AG20443 (cell line): ENCODE measurements at places on chromosomes 7 and 10.
A peak's percentile ranks its signal among the peaks of the same experiment; 100 is the strongest.

- DNase-seq, result no peak
These were observed 1.6 kb downstream of the GPR22 start for GRCh38 chr7:107471292-107472070.

DNA sequence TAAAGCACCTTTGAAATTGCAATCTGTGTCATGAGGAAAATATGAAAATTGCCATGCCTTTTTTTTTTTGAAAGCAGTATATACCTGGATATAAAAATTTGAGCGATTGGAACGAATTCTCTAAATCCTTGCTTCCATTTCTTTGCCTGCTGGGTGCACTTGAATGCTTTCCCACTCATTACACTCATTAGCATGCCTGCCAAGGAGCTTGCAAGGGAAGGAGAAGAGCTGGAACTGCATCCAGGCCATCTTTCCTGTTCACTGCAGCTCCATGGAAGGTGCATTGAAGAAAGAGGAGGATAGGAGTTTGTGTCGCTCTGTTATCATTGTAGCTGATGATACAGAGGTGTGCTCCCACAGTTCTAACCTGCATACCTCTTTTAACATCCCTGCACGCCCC is 102.4 kb upstream of the GJD4 start:
- DNase-seq, result no peak

DNA sequence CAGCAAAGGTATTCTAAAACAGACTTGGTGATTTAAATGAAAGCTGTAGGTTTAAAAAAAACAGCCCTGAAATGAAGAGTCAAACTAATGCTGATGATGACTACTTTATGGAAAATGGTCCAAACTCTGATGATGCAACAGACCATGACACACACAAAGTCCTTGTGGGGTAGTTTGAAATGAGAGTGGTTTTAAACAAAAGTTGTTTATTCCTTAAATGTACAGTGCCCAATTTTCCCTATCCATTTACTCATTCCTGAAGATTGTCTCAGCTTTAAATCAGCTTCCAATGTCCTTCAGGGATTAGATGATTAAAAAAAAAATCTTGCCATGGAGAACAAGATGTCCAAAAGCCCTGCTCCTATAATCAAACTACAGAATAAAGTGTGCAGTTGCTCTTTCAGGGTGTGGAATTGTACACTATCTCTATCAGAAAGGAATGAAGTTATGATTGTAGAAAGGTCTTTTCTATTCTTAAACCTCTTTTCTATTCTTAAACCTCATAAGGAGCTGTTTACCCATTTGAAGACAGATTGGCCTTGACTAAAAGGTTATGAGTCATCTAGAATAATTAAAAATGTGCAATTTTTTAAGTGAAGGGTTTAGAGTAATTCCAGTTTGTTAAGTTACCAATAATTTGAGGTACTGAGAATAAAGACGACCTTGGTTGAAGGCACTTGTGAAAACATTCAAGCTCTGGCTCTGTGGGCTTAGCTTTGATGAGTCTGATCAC is 70.2 kb upstream of the ITGA8 start:
- peak; percentile 70 for DNase-seq

DNA sequence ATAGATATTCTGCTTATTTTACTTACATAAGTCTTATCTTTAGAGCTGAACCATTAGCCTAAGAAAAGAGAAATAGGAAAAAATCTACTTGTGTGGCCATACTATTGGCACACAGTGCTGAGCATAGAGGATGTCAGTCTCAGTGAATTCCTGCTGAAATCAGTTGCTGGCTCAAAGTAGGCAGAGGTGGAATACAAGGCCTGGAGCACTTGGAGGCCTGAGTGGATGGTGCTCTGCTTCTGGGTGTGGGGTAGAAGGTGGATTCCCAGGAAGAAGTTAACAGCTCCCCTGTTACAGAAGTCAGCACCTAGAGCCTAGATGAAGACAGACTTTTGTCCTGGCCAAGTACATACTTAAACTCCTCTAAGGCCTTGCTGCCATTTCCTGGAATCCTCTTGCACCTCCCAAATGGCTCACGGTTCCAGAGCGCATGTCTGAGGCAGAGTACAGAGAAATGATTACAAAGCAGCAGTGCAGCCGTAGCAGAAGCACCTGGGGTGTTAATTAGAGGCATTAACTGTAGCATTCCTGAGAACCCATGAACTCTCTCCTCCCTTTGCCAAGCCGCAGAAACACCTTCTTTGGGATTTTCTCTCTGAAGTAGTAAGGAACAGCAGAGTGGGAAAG is 18.0 kb upstream of the XPNPEP1 start:
- no peak for DNase-seq

- DNase-seq, result no peak
These were observed 36.1 kb downstream of the DCLRE1C start for GRCh38 chr10:14917827-14918226.

DNA sequence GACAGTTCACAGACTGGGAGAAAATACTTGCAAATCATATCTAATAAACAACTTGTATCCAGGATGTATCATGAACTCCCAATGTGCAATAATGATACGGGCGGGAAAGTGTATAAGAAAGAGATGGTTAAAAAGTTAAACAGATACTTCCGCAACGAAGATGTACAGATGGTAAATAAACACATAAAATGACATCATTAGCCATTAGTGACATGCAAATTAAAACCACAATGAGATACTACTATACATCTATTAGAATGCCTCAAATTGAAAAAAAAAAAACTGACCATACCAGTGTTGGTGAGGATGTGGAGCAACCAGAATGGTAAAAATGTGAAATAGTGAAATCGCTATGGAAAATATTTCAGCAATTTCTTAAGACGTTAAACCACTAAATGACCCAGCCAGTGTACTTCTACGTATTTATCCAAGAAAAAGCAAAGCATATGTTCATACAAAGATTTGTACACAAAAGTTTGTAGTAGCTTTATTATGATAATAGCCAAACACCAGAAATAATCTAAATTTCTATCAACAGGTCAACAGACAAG is 83.5 kb downstream of the IPMK start:
- DNase-seq, result no peak

GRCh38 chr10:17502814-17503213 is 48.4 kb upstream of the ST8SIA6 start:
- DNase-seq, result no peak

GRCh38 chr7:40047661-40048060 is 86.8 kb downstream of the MPLKIP start:
- no peak for DNase-seq

- DNase-seq, result peak; percentile 23
These were observed 634 bp upstream of the HOXA7 start for GRCh38 chr7:27156916-27157701.

DNA sequence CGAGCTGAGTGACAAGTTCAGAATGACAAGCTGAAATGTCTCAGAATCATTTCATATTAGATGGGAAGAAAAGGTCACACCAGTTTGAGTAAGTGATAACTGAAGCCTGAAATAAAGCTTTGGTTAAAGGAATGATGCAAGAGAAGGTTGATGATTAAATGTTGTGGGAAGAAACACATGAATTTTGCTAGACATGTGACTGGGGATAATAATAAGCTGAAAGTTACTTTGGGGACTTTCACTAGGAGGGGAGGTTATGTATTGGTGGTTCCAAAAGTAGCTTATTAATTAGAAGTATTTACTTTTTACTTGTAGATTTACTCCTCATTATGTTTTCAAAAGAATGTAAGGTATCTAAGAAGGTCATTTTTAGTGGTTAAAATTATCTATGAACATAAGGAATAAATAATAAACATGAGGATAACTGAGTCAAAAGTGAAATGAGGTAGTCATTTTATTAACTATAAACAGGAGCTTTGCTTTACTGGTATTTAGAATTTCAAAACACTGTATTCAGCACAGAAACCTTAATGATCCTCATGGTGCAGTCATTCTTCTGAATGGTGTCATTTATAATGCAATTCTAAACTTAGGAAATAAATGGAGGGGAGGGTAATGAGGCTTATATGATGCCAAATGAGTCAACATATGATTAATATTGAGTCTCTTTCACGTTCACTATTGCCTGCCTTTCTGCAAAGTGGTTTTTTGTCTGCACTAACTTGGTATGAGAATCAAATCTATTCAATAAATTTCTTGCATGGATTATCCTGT is 63.7 kb downstream of the PRKG1 start:
- peak; percentile 53 for DNase-seq

- peak; percentile 42 for DNase-seq
These were observed 131.1 kb upstream of the CDK1 start for GRCh38 chr10:60646966-60647796.

DNA sequence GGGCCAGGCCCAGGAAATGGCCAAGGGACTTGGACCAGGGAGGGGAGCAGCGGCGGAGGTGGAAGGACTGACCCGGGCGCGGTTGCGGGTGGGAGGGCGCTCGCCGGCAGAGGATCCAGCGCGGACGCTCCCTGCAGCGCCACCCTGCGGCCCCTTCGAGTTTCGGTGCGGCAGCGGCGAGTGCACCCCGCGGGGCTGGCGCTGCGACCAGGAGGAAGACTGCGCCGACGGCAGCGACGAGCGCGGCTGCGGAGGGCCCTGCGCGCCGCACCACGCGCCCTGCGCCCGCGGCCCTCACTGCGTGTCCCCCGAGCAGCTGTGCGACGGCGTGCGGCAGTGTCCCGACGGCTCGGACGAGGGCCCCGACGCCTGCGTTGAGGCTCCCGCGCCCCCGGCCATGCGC is 16.8 kb upstream of the ZNF467 start:
- peak; percentile 65 for DNase-seq

DNA sequence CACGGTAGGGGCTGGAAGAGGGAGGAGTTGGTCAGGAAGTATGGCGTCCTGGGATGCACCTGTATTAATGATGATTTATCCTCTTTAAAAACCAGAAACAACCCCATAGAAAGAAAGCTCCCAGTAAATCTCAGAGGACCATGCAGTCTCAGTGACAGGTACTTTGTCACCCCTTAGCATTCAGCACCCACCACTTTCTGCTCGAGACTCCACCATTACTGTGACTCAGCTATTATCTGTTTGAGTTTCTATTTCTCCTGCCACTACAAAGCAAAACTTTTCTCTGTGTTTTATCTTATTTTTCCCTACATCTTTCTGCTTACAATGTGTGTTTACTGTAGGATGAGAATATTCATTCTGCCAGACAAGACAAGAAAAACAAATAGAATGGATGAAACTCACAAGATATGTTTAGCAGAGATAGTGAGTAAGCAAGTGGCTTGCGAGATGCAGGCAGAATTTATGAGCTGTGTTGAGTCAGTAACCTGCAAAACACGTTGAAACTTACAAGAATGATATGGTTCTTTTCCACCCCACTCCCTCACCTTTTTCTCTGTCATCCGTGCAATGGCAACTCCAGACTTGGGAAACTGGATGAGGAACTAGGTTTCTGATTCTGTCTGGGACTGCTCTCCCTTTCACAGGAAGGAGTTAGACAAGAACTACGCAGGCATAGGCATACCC is 127.1 kb downstream of the AOAH start:
- no peak for DNase-seq

GRCh38 chr7:96266580-96266979 is 55.3 kb downstream of the SLC25A13 start:
- no peak for DNase-seq

DNA sequence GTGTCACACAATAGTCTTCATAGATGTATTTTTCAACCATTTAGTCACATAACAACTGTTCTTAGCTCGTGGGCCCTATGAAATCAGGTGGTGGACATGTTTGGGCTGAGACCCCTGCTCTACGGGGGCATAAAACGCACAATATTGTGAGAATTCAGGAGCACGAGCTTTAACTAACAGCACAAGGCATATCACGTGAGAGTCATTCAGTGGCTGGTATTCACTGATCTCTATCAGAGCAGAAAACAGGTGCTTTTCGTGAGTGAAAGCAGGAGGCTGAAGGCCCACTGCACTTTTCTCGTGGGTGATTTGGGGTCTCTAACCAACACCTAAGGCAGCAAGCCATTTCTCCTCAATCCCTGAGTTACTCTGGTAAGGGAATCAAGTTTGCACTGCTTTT is 42.8 kb upstream of the GRB10 start:
- DNase-seq, result no peak

GRCh38 chr7:26705567-26705966 is 158.8 kb downstream of the SKAP2 start:
- DNase-seq, result peak; percentile 89

DNA sequence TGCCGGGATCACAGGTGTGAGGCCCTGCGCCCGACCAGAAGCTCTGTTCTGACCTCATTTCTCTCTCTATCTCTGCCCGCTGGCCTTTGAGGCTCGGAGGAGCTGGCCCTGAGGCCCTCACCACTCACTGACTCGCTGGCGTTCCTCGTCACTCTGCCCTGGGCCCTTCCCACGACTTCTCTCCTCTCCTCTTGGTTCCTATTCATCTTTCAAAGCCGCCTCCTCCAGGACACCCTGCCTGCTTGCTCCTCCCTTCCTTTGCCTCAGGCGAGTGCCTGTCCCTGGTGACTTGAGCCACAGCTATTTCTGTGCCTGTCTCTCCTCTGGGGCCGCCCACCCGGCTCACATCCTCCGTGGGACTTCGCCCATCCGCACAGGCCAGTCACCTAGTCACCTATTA is 17.3 kb upstream of the ADGRA1 start:
- DNase-seq, result no peak

GRCh38 chr7:91752102-91752501 is 128.4 kb downstream of the MTERF1 start:
- DNase-seq, result no peak

GRCh38 chr7:79453558-79454360 is at the start of gene MAGI2:
Gene MAGI2, minus strand, starts transcription at chr7:79453667. Its CDS starts 347 bp downstream, at chr7:79453320.
- DNase-seq, result peak; percentile 87

DNA sequence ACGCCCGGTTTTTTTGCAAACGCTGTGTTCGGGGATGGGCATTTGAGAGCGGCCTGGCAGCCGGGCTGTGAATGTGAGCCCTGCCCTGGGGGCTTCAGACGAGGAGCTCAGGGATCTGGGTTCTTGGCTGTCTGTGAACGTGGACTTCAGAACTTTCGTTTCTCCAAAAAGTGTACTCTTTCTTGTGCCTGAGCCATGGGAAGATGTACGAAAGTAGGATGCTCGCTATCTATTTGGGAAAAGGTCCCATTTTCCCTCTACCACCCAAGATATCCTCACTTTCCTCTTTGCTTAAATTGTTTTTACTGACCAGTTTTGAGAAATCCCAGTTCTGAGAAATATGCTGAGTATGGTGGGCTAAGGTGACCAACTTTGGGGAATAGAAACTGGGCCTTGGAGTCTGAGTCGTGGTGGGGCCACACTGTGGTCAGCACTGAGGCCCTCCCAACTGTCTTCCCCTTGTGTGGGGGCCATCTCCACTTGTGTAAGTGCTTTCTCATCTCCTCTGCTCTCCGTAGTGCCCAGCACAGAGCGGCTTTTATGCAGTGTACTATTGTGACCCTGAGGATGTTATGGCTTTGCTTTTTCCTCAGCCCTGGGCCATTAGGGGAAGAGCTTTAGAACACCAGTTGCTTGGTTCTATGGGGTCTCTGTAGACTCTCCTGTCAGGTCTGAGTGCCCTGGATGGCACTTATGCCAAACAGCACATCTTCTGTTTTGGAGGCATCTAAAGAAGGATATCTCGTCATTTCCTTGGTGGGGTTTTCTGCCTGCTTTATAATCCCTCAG is 918 bp downstream of the DBNL start:
- peak; percentile 61 for DNase-seq

- no peak for DNase-seq
These were observed 6.8 kb upstream of the MACC1 start for GRCh38 chr7:20224025-20224424.

DNA sequence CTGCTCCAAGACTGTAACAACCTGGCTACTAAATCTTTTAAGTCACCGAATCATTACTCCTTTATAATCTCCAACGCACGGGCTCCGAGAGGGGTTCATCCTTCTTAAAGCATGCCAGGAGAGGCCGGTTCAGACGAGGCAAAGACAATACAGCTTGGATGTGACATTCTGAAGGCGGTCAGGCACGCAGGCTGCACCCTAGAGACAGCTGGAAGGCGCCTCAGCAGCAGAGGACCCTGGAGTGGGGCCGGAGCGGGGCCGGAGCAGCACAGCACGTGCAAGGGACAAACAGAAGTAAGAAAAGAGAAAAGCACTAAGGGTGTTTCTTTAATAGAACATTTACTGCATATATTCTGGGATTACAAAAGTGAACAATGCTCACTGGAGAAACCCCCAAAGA is 97.8 kb upstream of the PPP2R2D start:
- no peak for DNase-seq
